Activated CD4-positive, alpha-beta T cell treated with anti-CD3 and anti-CD28 coated beads, Interleukin-2, amount 50 U/mL, for 48 hours (primary cell): ENCODE measurements at places on chromosomes 11 and 22.

DNA sequence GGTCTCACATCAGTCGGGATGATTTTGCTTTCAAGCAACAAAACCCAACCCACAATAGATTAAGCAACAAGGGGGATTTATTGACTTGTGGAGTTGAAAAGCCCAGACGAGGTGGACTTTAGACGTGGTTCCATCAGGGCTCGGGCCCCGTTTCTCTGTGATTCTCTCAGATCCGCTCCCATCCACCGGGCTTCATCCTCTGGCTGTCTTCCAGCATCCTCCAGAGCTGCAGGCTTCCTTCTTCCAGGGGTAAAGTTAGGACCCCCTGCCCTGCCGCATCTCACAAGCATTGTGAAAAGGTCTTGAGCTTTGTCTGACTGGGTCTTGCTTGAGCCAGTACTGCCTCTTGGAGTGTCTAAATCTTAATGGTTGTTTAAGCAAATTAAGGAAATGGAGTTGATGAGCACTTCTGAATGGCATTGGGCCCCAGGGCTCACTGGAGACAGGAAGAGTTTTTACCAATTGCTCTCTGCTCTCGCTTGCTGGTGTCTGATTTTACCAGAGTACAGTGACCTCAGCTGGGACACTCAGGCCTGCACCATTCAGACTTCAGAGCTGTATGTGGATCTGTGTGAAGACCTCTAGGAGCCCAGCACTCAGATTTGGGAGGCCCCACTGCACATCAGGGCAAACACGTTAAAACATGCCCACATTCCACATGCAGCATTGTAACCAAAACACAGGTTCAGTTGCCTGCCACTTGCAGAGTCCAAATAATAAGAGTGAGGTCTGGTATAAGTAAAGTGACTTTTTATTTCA lies 13.5 kb upstream of the FTH1 start:
- DNase-seq, result no peak

GRCh38 chr22:22959147-22959827 lies 71.7 kb downstream of the IGLL5 start:
- DNase-seq, result peak; percentile 75

- peak; percentile 59 for DNase-seq
Measured at GRCh38 chr22:49827853-49828598, at the start of gene BRD1. Gene BRD1, minus strand, starts transcription at chr22:49827873. Its CDS starts 3,556 bp downstream, at chr22:49824317.

DNA sequence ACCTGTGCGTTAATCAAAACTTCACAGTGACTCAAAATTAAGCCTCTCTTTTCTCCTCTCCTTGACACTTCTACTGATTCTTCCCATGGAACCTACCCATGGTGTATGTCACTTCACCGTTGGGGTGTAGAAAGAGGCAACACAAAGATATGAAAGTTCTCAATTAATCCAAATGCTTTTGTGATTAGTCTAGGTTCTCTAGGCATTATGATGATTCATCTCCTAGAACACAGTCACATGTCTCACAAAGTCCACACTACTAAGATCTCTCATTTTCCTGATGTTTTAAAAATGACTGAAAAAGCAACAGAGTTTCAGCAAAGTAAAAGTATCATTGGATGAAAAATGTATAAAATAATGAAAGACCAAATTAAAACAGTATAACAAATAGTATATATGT lies 13.7 kb upstream of the SCGB2A2 start:
- DNase-seq, result no peak

DNA sequence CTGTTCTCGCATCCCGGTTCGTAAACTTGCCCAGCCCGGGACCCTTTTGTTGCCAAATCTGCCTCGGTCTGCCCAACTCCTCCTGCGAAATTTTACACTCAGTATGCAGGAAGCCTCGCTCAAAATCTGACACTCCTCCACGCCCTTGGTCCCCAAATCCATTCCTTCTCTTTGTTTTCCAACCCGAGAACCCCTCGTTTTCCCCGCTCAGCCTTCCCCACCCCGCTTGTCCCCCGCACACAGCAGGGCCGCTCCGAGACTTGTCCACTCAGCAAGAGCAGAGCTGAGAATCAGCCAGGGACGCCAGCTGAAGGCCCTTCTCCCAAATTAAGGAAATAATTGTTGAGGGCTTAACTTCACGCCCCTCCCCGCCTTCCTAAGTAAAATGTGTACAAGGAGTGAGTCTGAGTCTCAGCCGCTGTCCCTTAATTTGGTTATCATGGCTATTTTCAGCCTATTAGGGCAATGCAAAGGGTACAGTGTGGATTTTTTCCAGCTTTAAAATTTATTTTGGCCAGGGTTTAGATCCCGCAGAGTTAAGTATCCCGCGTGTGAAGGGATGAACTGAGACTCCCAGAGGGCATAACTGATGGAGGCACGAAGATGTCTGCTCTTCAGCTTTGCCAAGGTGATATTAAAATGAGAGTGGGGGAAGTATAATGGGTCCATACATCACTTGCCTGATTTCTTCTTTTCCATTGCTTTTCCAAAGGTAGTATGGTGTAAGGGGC lies 581 bp upstream of the FBXO3 start:
- DNase-seq, result no peak

DNA sequence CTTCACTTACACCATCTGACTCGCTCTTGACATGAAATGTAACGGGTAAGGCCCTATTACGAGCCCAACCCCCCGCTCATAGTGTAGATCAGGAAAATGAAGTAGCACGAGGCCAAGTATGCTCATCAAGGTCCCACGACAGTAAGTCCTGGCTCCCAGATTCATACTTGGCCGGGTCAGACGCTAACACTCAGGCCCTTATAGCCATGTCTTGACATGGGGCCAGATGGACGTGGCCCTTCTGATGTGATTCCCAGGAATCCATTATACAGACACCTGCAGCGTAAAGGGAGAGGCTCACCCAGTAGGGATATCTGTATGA lies 175.1 kb downstream of the CEP164 start:
- DNase-seq, result no peak

DNA sequence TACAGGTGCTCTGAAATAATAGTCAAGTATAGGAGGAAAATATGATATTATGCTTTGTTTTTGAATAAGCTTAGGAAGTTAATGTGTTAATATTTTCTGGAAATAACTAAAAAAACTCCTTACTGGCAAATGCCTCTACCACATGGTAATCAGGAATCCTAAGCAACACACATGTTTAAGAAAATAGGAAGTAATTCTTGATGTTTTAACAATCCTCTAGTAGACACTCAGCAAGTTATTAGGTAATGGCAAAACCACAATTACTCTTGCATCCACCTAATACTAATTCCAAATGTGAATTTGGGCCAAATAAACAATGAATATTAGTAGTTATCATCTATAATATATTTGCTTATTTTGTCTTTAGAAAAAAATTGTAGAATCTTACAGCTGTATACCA lies 53.6 kb downstream of the SLC35F2 start:
- DNase-seq, result no peak

DNA sequence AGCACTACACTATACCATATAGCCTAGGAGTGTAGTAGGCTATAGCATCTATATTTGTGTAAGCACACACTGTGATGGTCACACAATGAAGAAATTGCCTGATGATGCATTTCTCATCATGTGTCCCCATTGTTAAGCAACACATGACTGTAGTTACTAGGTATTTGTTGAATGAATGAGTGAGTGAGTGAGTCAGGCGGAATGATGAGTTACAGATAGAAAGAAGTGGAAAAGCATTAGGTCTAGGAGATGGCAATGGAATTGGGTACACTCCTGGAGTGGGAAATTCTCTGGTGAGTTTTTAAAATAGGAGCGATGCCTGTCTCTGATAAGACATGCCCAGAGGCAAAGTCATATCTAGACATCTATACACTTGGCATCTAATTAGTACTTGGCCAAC lies 160.5 kb upstream of the TBCEL start:
- no peak for DNase-seq

DNA sequence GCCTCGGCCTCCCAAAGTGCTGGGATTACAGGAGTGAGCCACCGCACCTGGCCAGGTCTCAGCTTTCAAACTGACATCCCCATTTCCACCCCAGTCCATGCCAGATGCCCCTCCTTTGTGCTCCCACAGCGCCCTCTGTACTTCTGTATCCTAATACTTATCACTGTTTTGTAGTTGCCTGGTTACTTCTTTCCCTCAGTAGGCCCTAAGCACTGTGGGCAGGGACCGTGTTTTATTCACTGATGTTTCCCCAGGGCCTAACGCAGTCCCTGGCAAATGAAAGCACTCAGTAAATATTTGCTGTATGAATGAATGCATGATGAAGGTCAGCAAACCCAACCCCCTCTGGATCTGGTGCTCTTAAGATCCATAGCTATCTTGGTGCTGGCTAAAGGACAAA lies 2.2 kb upstream of the TRIM3 start:
- no peak for DNase-seq

GRCh38 chr22:48379371-48379770 lies 1448.3 kb downstream of the BRD1 start:
- no peak for DNase-seq

DNA sequence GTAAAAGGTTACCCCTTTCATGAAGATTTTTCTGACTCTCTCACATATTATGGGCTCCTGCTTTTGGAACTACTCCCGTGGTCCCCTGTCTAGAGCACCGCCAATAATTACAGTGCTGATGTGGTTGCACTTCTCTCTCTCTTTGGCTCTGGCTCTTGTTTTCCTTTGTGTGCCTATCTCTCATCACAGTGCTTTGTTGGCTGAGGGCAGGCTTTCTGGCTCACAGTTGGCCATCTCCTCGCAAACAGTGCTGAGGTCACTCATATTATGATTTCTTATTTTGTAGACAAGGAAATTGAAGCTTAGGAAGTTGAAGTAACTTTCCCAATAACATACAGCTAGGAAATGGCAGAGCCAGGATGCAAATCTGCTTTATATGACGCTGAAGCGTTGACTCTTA lies 192.5 kb downstream of the DDX10 start:
- no peak for DNase-seq

- no peak for DNase-seq
Measured at GRCh38 chr22:44266796-44267760, 45.7 kb downstream of the SHISAL1 start.

DNA sequence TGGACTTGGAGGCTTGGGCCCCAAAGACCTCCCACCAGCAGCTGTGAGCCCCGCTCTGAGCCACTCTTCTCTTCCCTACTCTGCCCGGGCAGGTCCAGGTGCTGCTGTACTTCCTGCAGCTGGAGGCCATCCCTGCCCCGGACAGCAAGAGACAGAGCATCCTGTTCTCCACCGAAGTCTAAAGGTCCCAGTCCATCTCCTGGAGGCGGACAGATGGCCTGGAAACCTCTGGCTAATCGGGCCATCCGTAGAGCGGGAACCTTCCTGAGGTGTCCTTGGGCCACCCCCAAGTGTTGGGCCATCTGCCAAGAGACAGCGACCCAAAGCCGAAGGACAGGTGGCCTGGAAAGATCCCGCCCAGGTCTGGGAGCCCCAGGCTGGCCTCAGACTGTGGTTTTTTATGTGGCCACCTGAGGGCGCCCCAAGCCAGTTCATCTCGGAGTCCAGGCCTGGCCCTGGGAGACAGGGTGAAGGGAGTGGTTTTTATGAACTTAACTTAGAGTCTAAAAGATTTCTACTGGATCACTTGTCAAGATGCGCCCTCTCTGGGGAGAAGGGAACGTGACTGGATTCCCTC lies 135.1 kb downstream of the BCR start:
- peak; percentile 61 for DNase-seq

- DNase-seq, result no peak
Measured at GRCh38 chr11:134215836-134216235, 7.9 kb downstream of the NCAPD3 start.

DNA sequence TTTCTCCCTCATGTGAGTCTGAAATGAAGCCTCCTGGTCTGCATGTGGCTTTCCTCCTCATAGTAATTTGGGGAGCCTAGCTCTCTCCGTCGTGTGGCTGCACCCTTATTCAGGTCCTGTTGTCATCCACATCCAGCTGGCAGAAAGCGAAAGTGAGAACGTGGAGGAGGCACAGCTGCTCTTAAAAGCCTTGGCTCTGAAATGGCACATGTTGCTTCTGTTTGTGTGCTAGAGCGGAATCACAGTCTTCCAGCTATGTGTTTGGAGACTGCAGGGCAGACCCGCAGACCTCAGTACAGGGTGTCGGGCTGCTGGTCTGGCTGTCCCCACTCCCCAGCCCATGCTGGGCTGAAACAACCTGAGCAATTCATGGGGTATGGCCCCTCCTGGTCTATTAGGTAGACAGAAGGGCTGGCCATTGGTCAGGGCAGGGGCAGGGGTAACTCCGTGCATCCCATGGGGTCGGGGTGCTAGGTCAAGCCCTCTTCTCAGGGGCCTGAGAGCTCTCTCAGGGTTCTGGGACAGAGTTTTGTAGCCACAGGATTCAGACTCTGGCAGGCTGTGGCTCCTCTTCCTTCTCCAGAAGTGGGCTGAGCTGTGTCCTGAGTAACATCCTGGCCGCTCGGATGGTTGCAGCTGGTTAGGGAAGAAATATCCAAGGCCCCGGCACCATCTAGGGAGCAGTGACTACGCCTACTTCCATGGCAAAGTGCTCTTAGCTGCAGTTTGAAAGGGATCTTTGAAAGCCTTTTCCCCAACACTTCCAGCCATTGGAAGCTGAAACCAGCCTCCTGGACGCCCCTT lies 50.6 kb downstream of the C11orf96 start:
- DNase-seq, result no peak

- no peak for DNase-seq
Measured at GRCh38 chr11:94546886-94547285, 3.2 kb downstream of the FUT4 start.

DNA sequence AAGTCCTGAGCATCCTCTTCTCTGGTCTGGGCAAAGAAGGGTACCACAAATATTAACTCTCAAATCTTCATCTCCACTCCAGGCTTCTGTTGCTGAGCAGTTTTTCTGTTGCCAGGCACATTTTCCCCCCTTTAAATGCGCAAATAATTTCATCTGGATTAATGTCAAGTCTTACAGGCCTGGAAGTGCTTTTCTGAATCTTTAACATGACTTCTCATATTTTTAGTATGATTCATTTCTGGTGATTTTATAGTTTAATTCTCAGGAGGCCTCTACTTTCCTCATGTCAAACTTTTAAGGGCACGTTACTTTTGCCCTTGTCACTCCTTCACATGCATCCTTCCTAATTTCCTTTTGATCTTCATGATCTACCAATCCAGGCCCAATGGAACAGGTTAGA lies 510.2 kb downstream of the METTL15 start:
- no peak for DNase-seq

- no peak for DNase-seq
Measured at GRCh38 chr11:45993531-45994001, 71.1 kb downstream of the LARGE2 start.

- DNase-seq, result no peak
Measured at GRCh38 chr22:26464312-26464711, 19.3 kb downstream of the HPS4 start.

DNA sequence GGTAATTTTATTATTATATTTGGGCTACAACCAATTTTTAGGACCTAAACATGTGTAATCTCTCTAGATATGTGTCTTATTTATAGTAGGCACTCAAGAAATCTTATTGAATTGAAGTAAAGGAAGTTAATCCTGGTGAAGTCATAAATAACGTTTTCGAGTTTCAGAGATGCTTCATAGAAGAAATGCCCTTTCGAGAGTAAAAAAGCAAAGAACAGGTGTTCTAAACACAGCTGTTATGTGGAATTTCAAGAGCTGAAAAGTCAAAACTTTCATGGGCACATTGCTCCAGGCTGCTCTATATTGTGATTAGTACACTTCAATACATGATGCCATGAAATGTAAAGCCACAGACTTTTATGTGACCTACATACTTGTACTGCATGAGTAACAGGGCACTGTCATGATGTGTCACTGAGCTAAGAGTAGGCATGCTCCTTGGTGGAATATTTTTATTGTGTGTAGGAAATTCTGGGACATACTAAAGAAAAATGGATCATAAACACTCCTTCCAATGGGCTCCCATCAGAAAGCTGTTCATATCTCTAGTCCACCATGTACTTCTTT lies 7.2 kb upstream of the ELMOD1 start:
- no peak for DNase-seq
